ENCODE measurements at places on chromosomes 12 and 14.

GRCh38 chr14:77144412-77145115 is 3.0 kb upstream of the ZDHHC22 start:
- DNase-seq: no peak

- DNase-seq: no peak
These were observed 4.5 kb upstream of the AKAP6 start for GRCh38 chr14:32324601-32325000.

DNA sequence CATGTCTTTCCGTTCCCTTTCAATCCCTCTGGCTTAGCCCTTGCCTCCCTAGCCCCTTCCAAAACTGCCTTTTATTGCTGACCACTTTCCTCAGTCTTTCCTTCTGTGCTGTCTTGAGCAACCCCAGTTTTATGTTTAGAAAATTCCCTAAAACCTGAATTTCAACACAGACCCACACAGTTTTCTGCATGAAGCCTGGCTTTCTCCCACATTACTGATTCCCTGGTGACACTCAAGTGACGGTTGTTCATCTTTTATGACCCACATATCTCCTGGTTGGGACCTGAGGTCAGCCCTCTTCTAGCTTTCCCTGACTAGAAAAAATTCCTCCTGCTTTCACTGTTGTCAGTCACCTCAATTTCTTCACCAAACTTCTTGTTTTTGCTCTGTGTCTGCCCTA is 21.0 kb downstream of the FGD4 start:
- DNase-seq: no peak

- peak; percentile 90 for DNase-seq
These were observed 160.6 kb upstream of the HMGA2 start for GRCh38 chr12:65663648-65664047.

DNA sequence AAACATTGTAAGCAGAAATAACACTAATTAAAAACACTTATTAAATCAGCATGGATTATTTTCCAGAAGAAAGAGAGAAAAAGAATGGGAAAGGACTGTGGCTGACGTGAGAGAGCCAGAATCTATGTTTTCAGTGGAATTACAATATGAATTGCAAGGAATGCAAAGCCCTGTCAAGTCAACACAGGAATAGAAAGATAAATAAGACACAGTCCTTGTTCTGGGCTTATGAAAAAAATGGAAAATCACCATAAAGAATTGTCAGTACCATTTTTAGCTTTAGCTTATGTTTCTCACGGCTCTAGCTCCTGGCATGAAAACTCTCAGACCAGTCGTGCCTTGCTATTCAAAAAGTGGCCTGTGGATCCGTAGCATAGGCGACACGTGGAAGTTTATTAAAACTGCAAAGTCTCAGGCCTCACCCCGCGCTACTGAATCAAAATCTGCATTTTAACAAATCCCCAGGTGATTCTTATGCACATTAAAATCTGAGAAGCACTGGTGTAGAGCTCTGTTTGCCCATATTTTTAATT is 549.1 kb downstream of the RPS29 start:
- DNase-seq: no peak

- peak; percentile 19 for DNase-seq
These were observed 456.7 kb upstream of the SEL1L start for GRCh38 chr14:81990312-81990761.

DNA sequence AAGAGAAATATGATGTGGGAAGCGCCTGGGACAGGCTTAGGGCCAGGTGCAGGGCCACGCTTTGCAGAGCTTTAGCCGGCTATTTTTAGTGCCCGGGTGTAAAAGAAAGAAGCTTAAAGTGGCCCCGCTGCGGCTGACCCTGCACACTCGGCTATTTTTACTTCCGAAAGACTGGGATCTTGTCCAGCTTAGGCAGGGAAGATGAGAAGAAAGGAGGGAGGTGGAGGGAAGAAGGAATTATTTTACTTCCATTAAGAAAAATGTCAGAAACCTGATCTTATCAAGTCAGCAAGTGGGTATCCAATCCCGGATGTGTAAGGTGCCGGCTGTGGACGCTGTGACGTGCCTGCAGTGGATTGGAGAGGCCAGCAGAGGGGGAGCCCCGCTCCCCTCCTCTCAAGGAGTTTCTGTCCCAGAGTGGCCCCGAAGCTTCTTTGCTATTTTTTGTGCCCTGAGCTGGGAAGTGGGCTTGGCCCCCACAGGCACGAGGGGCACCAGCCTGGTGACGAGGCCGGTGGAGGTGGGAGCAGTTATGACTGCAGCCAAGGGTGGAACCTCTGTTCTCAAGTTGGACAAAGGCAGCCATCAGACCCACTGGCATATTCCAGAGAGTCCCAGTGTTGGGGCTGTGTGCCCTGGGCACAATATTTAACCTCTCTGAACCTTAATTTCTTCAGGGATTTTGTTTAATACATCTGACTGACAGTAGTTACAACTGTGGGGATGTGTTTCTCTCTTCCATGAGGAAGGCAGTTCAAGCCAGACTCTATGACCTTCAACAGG is 97.7 kb downstream of the ESRRB start:
- no peak for DNase-seq

DNA sequence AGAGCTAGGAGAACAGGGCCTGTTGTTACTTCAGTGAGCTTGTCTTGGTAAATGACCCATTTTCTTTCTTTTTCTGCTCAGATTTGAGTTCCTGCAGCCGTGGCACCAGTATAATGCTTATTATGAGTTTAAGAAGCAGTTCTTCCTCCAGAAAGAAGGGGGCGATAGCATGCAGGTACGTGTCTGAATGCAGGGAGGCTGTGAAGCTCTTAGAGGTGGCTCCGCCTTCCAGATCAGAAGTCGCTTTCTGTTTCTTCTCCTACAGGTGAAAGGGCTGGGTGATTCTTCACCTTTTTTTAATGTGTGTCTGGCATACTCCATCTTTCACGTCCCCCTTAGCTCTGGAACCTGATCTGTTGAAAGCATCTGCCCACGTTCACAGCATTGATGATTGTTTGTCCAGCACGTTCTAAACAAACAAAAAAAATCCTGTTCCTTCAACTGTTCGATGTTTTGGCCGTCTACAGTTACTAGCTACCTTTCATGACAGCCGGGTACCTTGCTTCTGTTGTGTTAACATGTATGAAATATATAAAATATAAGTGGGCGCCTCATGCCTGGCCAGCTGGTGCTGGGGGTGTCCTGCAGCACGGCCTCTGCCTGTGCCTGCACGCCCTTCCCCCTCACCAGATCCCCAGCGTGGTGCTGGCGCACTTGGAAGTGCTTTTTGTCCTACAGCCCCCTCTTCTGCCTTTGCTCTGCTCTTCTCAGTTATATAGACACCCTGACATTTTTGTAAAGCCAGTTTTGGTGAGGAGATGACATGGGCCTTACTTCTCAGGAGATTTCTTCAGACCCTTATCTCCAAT is 44.6 kb downstream of the SFSWAP start:
- no peak for DNase-seq

DNA sequence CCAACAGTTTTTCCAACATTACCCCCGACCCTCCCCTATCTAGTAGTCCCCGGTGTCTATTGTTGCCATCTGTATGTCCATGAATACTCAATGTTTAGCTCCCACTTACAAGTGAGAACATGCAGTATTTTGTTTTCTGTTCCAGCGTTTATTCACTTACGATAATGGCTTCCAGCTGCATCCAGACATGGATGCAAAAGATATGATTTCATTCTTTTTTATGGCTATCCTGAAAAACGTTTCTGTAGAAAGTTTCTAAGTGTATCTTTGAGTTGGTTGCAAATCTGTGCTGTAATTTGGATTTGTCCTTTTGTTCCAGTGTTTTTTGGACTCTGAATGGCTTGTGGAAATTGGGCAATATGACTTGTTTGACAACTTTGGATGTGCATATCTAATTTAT is 11.7 kb downstream of the SP1 start:
- DNase-seq: no peak

- DNase-seq: no peak
These were observed 141.2 kb downstream of the STXBP6 start for GRCh38 chr14:24908592-24909236.

GRCh38 chr12:19005257-19005801 is 124.2 kb upstream of the PLEKHA5 start:
- DNase-seq: no peak

GRCh38 chr12:128570191-128571065 is 253.3 kb downstream of the SLC15A4 start:
- no peak for DNase-seq

DNA sequence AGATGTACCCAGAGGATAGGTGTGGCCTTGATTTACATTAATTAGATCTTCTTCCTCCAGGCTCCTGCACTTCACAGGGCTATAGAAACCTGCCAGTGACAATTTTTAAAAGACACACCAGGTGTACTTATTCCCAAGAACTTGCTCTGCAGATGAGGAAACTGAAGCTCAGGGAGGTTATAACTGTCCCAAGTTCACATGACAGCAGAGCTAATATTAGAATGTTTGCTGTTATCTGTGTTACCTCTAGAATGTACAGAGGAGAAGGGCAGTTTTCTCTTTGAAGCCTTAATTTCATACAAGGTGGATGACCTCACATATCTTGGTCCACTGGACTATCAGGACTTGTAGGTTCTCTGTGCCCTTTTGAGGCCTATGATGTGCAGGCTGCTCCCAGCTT is 27.7 kb downstream of the RASSF8 start:
- no peak for DNase-seq

GRCh38 chr12:10088955-10089900 is 9.6 kb downstream of the CLEC1A start:
- no peak for DNase-seq

DNA sequence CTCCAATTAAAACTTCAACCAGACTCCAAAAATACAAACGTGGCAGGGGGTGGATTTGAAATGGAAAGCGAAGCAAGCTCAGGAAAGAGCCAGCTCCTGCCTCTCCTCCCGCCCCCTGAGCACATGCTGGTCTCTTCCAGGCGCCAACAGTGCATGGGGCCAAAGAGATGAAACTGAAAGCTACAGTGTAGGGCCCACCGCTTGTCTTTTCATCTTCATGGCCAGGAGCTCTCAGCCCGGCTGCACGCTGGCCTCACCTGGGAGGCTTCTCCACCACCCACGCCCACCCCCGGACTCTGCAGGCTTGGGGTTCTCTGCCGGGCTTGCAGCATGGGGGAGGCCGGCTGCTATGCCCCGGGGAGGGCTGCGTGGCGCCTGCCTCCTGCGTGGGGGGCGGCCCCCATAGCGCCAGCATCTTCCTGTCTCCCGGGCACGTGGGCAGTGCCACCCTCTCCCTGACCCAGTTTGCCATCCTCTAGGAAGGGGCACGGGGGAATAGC is 2.0 kb downstream of the RIMBP2 start:
- DNase-seq: no peak

DNA sequence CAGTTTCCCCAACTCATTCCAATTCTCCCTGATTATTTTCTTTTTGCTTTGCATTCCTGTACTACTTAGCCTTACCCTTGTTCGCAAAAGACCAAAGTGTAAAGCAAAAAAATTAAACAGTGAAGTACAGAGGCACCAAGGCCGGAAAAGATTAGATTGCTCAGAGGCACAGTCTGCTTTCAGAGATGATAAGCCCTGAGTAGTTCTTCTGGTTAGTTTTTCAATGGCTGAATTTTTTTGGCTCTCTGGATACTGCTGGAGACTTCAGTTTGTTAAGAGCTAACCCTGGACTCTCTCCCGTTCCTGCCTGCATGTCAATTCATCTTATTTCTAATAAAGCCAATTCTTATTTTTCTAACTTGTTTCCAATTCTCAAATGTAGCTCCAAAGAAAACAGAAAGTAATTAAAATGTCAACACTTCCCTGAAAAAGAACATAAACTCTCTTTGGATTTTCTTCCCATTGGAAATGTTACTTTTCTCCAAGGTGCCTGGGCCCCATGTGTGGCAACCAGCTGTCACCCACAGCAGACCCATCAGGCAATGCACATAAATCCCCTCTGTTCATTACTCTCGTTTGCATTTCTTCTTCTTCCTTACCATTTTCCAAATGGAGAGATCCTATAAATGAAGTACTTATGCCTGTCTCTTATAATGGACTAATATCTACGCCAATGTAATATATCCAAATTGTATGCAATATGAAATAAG is 142.8 kb downstream of the BTG1 start:
- no peak for DNase-seq

- DNase-seq: no peak
These were observed 109.6 kb downstream of the BCAT1 start for GRCh38 chr12:24839268-24839791.

DNA sequence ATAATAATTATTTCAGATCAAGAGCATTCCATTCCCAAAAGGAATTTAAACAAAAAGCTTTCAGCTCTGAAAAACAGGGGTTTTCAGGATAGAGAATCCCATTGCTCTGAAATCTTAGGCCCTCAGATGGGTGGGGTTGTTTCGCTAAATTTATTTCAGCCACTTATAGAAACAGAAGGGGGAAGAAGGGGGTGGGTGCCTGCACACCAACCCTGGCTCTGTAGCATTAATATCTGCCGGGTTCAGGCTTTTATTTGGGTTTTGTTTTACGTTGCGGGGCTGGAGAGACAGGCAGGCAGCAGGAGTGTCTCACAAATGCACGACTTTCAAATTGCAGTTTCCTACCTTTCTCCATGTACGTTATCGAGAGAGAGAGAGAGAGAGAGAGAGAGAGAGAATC is 12.5 kb upstream of the ZFP36L1 start:
- DNase-seq: no peak

DNA sequence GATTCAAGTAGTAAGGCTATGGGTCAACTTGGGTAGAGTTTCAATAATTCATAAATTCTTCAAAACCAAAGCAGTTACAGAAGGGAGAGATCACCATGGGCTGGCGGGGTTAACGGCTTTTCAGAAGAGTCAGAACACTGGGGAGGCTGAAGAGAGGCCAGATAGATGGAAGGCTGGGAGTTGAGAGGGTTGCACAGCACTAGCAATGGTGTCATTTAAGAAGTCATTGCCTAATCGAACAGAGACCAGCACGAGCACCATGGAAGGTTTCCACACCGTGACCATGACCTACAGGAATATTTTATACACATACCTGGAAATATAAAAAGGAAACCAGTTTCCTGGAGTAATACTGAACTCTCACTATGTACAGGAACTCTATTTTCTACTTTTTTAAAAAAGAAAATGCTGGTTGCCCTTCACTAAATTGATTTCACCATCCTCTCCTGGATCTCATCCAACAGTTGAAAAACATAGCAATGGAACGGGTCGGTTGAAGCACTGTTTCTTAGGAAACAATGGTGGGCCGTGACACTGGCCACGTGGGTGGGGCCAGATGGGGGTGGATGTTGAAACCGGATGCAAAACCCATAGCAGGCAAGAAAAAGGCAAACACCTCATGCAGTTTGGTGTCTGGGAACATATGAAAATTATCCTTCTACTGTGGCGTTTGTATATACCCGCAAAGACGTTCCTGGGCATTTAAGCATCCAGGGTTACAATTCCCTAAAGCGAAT is 38.0 kb upstream of the RIN3 start:
- no peak for DNase-seq

DNA sequence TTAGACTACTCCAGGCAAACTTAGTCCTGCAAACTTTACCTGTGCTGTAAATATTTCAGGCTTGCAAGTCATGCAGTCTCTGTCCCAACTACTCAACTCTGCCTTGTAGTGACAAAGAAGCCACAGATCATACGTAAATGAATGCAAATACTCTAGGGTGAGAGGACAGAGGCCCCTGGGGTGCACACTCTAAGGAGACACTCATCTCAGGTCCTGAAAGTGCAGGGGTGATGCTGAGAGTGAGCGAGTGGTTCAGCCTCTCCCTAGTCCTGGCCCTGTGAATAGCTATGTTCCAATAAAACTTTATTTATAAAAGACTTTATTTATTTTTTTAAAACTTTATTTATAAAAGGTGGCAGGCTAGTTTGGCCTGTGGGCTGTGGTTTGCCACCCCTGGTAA is 34.9 kb downstream of the HCAR2 start:
- DNase-seq: no peak

GRCh38 chr12:74408601-74409166 is 129.0 kb upstream of the ATXN7L3B start:
- no peak for DNase-seq

- DNase-seq: no peak
These were observed 83.4 kb upstream of the EVL start for GRCh38 chr14:99981806-99982205.

- no peak for DNase-seq
These were observed 74.0 kb upstream of the PKP2 start for GRCh38 chr12:32970465-32971110.
